ENCODE measurements at places on chromosomes 7 and 10.

GRCh38 chr10:48554246-48554645 is 50.6 kb downstream of the ARHGAP22 start:
- no peak for DNase-seq

- DNase-seq: no peak
Observed at GRCh38 chr7:33964417-33965182, 59.3 kb downstream of the BMPER start.

DNA sequence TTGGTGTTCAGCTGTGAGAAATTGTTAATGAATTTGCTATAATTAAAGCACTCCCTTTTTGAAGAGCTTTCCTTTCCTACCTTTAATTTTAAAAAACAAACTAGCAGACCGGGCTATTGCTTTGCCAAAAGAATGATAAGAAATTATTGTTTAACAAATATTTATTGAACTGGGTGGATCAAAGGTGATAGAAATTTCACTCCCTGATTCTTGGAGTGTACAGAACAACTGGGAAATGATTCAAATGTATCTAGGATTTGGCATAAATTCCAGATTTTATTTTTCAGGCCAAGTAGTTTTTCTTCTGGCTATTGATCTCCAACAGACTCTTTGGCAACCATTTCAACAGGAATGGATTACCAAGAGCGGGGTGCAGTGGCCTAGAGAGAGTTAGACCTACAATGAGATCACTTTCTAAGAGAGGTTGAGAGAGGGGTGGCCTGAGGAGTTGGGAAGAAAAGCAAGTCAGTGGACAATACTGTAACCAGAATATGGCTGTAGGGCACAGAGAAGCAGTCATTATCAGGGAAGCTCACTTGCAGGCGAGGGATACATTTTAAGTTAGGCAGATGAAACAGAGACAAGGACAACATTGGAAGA is 71.9 kb downstream of the PLXDC2 start:
- no peak for DNase-seq

DNA sequence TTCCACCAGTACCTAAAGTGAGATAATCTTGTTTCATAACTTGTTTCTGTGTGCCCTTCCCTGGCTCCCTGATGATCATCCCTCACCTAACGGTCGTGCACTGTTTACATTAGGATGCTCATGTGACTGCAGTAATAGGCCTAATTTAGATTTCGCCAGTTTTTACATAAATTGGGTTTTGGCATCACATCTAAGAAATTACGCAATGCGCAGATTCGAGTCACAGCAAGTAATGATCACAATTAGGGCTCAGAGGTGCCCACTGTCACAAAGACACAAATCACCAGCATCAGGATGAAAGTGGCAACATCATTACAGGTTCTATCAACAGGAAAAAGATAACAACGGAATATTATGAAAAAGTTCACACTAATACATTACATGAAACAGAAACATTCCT is 94.7 kb downstream of the LARP4B start:
- no peak for DNase-seq

DNA sequence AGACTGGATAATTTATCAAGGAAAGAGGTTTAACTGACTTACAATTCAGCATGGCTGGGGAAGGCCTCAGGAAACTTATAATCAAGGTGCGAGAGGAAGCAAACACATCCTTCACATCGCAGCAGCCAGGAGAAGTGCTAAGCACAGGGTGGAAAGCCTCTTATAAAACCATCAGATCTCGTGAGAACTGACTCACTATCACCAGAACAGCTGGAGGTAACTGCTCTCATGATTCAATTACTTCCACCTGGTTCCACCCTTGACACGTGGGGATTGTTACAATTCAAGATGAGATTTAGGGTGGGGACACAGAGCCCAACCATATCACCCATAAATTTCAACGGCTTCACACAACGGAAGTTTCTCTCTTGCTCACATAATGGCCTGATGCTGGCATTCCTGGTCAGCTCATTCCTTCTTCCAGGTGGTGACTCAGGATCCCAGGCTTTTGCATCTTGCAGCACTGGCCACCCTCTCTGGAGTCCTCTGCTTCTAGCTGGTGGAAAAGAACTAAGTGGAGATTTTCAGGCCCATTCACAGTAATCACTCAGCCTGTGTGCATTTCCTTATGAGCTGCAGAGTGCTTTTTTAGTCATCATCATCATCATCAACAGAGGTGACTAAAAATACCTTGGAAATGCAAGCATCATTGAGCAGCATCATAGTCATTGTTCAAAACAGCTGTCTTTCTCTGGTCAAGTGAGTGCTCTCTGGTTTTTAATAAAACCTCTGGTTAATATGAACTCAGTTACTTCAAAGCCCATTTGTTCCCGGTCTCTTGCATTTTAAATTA is 308.1 kb downstream of the SFMBT2 start:
- DNase-seq: no peak

GRCh38 chr10:100637785-100638184 is 102.0 kb downstream of the HIF1AN start:
- no peak for DNase-seq

GRCh38 chr10:8350250-8350967 is 295.9 kb downstream of the GATA3 start:
- no peak for DNase-seq

DNA sequence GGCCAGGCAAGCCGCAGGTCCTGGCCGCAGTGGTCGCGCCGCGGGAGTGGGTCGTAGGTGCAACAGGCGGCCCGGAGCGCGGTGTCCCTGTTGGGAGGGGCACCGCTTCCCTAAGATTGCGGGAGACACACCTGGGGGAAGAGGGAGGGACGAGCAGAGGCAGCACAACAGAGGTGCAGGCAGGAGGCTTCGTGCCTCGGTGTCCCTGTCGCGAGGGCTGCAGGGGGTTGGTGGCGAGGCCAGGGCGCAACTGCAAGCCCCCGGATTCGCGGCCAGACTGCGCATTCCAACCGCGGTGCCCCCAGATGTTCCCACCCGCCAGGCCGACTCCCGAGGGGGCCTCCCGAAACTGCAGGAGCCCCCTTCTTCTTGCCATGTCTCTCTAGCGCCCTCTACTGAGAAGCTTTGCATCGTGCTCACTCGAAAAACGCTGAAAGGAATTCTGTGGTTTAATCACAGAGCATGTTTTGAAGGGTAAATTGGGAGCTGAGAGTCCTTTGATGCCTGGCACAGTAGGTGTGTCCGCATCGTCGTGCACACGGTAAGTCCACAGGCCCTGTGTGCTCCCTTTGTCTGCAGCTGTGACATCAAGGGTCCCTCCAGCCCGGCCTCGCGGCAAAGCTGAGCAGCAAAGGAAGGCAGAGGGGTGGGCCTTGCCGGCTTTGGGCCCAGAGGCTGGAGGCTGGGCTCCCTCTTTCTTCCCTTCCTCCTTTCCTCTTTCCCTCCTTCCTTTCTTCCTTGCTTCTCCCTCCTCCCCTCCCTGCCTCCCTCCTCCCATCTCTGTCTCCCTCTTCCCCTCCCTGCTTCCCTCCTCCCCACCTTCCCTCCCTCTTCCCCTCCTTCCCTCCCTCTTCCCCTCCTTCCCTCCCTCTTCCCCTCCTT is 6.2 kb upstream of the MBL2 start:
- DNase-seq: no peak

GRCh38 chr7:924541-925231 is 29.8 kb downstream of the ADAP1 start:
- peak; percentile 6 for DNase-seq

- DNase-seq: no peak
Observed at GRCh38 chr10:79053481-79054202, 15.1 kb upstream of the ZMIZ1 start.

- no peak for DNase-seq
Observed at GRCh38 chr7:114972567-114972966, 50.7 kb downstream of the MDFIC start.

DNA sequence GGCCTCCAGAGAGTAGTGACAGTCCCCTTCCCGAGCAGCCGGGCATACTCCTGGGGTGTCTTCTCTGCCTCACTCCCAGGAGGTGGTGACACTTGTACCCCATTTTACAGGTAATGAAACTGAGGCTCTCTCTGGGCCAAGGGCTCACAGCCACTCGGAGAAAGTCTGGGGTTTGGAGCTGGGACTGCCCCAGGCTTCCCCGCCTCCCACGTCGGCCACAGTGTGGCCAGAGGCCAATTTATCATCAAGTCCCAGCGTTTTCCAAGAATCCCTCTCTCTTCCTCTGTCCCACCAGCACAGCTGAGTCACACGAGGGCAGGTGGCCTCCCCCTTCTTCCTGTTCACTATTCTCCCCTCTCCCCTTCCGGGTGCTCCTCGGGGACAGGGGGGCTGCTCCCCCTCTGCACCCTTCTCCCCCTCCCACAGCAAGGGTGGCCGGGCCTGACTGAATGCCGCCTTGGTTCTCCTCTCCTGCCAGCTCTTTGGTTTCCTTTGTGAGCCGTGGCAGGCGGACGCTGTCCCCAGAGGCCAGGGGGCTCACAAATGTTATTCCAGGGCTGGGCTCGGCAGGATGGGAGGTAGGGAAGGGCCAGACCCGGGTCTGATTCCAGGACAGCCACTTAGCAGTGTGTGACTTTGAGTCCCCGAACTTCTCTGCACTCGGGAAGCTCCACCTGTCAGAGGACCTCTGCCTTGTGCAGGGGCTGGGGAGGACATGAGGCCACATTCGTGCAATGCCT is 17.7 kb downstream of the CLIP2 start:
- no peak for DNase-seq

- no peak for DNase-seq
Observed at GRCh38 chr10:66405566-66405965, 520.3 kb upstream of the LRRTM3 start.

DNA sequence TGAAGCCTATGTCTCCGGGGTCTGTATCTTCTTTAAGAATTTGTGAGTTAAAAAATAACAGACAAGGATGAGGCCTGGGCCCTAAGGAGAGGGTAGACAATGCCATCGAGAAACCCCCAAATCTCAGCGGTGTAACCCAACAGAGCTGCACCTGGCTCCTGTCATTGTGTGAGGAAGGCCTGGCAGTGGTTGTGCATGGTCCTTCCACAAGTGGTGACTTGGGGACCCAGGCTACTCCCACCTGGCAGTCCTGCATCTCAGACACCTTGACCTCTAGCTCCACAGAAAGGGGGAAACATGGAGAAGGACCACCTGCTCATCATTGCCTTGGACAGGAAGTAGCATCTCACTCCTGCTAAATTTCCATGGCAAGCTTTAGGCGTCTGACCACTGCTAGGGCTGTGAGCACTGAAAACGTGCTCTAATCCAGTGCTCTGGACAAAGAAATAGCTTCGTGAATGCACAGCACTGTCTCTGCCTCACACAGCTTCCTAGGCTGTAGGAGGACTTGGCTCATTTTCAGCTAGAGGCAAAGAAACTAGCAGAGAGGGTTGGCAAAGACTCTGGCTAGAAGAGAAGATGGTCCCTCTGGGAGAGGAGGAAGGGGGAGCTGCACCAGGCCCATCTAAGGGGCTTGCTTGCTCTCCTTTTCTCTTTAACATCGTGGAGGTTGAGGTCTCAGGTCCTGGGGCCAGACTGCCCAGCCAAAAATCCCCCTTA is 273.9 kb upstream of the ZMIZ1 start:
- DNase-seq: no peak

DNA sequence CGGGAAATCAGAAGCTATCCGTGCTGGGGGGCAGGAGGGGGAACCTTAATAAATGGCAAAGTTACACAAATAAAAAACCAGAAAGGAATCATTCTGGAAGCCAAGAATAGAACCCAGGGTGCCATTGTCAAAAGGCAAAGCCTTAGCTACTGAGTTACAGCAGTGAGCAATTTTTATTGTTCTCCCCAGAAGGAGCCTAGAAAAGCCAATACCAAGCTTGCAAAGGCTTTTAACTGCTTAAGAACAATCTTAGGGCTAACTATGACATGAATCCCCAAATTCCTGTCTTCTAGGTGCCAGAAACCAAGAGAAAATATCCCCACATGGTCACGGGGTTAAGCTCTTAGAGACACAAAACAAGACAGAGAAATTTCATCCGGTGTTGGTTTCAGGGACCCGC is 482.7 kb downstream of the CCSER2 start:
- no peak for DNase-seq

DNA sequence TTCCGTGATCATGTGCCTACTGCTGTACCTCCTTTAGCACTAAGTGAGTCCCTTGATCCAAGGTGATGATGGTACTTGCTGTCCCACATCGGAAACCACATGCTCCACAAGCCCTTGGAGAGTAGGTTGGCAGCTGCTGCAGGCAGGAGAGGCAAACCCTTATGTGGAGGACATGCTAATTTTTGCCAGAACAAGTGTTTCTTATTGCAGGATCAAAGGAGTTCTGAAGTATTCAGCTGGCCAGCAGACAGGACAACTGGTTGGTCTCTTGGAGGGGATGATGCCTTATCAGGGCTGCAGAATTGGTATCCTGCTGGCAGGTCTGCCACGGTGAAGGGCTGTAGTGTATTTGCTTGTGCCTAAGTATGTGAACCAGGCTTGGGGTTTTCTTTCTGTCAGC is 36.8 kb downstream of the NACAD start:
- no peak for DNase-seq

DNA sequence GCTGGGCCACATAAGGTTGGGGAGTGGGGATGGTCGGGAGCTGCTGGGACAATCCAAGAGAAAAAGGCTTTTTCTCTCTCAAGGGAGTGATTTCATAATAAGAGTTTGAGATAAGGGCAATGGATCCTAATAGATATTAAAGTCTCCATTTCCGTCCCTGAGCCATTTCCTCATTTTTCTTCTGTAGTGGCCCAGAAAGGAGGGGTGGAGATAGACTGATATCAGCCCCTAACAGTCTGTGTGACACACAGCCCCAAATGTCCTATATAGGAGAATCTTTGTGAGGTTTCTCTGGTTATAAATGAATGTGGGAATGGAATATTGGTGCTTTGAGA is 35.2 kb downstream of the PRSS2 start:
- DNase-seq: no peak

GRCh38 chr7:47893238-47893637 is 55.0 kb downstream of the PKD1L1 start:
- no peak for DNase-seq

GRCh38 chr10:31368724-31369123 is 49.7 kb downstream of the ZEB1 start:
- no peak for DNase-seq

- DNase-seq: no peak
Observed at GRCh38 chr10:24974976-24975375, 22.6 kb upstream of the PRTFDC1 start.

DNA sequence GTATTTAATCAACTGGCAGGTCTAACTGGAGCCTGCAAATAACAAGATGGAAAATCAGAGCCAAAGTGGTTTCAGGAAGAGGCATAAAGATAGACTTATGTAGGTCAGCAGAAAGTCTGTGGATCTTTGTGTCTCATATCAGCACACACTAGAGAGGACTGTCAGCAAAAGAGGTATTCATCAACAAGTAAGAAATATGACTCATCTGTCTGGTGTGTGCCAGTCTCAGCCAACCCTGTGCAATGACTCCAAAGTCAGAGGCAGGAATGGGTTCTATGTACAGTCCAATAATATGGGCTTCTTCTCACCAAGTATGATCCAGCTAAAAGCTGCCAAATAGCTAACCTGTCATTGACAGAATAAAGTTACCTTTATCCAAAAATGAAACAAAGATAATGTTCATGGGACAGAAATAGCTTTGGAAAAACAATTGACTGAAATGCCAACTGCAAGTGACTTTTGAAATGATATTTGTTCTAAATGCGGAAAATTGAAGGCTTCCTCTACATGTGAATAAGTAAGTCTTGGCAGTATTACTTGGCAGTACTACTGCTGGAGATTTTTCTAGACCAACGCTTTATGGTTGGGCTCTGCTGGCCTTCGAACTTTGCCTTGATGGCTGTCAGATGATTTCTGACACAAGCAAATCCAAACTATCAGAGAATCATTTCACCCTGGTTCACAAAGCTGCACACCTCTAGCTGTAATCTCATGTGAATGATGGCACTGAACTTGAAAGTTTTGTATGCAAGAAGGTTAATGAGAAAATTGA is 272.3 kb upstream of the SEMA3C start:
- no peak for DNase-seq

GRCh38 chr7:39069896-39070881 is 92.5 kb downstream of the POU6F2 start:
- no peak for DNase-seq
